GM04503 (cell line): ENCODE measurements at places on chromosomes 7 and 10.
A peak's percentile ranks its signal among the peaks of the same experiment; 100 is the strongest.

DNA sequence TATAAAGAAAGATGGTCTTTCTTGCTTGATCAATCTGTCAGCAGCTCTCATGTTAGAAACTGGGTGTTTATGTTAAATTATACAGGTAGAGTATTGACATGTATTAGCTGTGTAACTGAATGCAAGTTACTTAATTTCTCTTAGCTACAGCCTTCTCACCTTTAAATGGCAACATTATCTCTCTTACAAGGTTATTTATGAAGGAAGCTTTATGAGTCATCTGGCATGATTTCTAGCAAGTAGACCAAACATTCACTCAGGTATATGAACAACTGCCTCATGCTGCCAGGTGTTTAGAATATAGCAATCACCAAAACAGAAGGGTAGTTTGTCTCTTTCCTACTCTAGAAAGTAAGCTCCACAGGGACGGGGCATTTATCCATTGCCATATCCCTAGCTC lies 8.5 kb downstream of the ARL4A start:
- no peak for DNase-seq

- no peak for DNase-seq
These were observed 41.6 kb upstream of the CTBP2 start for GRCh38 chr10:125201791-125202622.

GRCh38 chr7:6379886-6380285 lies 67.9 kb downstream of the DAGLB start:
- no peak for DNase-seq

- no peak for DNase-seq
These were observed 231.1 kb upstream of the ADARB2 start for GRCh38 chr10:1968257-1969033.

DNA sequence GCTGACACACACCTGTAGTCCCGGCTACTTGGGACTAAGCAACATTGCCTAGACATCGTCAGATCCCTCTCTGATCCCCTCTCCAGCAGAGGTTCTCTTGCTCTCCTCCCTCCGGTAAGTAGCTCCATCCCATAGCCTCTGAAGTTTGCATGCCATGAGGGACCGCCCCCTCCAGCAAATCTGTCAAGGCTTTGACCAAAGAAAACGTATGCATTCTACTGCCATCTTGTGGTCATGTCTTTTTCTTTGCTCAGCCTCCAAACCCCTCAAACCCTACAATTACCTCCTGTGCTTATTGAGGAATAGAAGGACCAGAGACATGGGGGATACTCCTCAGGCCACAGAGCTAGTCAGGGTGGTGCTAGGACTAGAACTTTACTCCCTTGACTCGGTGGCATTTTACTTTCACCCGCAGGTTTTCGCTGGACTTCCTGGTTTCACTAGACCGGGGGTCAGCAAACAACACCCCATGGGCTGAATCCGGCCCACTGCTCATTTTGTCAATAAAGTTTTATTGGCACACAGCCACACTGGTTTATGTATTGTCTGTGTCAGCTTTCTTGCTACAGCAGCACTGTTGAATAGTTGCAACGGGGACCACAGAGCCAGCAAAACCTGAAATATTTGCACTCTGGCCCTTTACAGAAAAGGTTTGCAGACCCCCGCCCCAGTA lies 202.6 kb upstream of the FOXK1 start:
- DNase-seq = no peak

DNA sequence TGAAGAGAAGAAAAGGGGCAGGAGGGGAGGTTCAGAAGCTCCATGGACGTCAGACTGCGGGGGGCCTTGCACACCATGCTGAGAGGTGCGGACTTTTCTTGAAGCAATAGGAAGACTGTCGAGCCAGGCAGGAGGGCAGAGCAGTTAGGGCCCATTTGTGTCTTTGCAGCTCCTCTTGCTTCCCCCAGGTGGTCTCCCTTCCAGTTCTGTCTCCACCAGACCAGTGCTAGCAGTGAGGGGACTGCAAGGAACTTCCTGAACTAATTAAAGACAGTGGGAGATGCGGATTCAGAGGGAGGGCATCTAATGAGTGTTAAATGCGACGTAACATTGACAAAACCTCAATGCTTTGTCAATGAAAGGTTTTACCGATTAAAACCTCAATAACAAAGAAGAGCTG lies 225.4 kb downstream of the USP6NL start:
- no peak for DNase-seq

GRCh38 chr7:47185839-47186238 lies 396.1 kb downstream of the TNS3 start:
- no peak for DNase-seq

- DNase-seq = no peak
These were observed 162.4 kb upstream of the PPP2R2D start for GRCh38 chr10:131738396-131738735.

DNA sequence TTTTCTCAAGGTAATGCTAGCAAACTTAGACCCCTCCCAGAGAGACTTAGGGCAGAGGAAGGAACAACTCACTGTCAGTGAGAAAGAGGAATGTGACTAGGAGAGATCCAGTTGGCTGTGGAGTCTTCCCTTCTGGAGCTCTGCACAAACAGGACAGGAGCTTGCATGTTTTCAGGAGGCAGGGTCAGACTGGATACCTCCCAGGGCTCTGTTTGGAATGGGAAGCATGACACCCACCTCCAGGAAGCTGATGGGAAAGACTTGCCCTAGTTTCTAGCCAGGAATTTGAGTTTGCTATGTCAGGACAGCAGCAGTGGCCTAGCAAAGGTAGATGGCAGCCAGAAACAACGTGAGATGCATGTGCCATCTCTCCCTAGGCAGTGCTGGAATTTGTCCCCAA lies 40.6 kb downstream of the GHRHR start:
- DNase-seq = no peak

- DNase-seq = no peak
These were observed 95.6 kb downstream of the KMT2C start for GRCh38 chr7:152340161-152340560.

GRCh38 chr7:93148144-93148543 lies at the start of gene SAMD9L:
TSS of gene SAMD9L (minus strand) at chr7:93148385. CDS start at chr7:93135971, 12,414 bp downstream.
- DNase-seq = no peak

DNA sequence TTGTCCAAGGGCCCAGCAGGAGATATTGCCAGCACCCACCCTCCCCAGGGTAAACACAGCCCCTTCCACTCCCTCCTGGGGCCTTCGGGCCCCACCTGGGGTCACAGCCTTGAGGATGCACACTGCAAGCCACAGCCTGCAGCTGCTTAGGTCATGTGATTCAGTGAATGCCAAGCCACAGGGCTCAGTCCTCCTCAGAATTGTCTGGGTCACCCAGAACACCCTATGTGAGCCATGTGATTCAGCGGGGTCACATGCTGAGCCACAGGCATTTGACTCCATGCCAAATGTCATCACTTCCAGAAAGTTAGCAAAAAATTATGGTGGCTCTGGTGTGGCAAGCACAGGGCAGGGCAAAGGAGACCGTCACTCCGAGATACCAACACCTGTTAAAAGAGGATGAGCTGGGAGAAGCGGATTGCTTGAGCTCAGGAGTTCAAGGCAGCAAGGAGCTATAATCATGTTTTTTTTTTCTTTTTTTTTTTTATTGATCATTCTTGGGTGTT lies 17.2 kb upstream of the PSAP start:
- DNase-seq = no peak

DNA sequence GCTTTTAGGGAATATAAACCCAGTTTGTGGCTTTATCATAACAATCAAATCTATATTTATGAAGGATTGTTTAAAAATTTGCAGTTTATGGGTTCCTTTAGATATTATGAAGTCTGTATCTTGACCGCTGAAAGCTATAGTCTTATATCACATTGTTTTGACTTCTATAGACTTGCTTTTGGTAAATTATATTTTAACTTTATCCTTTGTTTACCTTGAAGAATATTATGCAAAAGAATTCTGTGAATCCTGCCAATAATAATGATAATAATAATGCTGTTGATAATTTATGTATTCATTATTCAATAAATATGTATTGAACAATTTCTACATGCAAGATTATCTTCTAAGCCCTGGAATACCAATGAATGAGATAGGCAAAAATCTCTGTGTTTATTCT lies 101.9 kb upstream of the MTPN start:
- DNase-seq = no peak

DNA sequence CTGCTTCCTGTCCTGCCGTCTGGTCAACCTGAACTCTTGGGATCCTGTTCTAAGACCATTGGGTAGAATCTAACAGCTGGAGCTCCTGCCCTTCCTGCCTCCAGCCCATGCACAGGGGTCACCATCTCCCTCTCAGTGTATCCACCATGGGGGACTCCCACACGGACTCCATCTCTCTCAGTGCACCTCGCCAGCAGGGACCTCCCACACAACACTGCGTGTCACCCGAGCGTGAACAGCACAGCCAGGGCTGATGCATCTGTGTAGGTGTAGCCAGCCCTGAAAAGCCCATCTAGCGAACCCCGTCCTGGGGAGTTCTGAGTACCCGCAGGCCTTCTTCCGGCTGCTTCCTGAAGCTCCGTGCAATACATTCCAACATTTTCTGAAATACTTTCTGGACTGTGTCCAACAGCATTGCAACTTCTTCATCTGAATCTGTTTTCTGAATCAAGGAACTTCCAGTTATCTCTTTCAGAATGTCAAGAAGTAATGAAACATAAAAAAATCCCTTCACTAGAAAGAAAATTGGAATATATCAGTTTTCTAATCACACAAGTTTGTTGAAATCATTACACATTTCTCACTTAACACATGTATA lies 52.5 kb downstream of the NCAPG2 start:
- no peak for DNase-seq

DNA sequence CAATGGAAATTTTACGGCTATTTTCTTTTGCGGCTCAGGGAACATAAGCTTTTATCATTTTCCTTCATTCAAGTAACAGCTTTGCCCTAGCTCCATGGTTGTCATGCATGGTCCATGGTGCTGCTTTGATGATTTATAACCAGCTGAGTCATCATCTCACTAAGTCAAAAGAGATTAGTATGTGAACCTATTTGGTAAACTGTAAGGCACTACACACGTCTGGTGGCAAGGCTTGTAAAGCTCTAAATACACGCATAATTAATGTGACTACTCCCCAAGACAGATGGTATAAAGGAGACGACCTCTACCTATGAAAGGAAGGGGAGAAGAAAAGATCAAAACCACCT lies 340.2 kb downstream of the KCNMA1 start:
- no peak for DNase-seq

DNA sequence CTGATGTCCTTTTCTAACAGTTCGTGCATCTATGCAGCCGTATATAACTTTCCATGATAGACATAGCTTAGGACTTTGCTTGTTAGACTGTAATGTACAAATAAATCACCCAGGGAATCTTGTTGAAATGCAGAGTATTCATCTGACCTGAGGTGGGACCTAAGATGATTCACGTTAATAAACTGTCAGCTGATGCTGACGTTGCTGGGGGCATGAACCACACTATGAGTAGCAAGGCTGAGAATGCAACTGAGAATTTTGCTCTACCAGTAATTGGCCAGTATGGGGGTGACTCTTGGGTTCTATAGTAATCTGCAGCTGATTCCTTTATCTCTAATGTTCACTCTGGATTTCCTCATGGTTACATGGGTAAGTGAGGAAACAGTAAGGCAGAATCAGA lies 130.1 kb upstream of the MALRD1 start:
- DNase-seq = no peak

GRCh38 chr10:4758256-4758655 lies 67.8 kb upstream of the AKR1E2 start:
- DNase-seq = no peak

GRCh38 chr10:130750441-130750840 lies 561.1 kb downstream of the TCERG1L start:
- DNase-seq = no peak

- DNase-seq = no peak
These were observed 7.7 kb upstream of the NDST2 start for GRCh38 chr10:73819081-73819480.

DNA sequence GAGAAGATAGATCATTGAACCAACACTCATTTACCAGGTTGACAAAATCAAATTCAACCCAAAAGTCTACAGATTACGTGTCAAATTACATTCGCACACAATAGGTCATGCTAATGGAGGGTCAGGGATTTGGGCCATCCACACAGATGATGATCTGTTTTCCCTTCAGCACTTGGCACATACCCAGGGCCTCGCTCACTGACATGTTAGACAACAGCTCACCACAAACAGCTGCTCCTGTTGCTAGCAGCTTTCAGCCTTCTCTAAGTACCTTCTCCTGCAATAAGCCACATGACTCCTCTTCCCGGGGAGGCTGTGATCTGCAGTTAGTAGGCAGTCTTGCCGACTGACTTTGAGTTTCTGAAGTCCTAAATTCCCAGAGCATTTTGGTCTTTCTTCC lies 18.4 kb downstream of the NKX2-3 start:
- peak; percentile 21 for DNase-seq

- DNase-seq = no peak
These were observed 29.5 kb downstream of the PAXIP1 start for GRCh38 chr7:154973381-154973780.

DNA sequence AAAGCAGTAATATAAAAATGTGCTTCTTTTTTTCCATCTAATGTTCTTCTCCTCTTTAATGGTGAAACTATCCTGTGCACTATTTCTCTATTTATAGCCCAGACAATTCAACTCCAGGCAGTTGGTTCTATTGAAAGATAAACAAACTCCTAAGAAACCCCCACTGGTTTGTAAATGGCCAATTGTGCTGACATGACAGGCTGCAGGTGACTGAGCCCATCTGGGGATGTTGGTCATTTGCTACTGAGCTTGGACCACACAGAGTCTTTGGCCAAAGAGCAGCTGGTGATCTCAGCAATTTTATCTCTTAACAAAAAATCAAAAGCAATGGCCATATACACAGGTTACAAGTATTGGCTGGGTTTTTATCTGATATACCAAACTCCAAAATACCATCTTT lies 631.8 kb upstream of the CELF2 start:
- no peak for DNase-seq

DNA sequence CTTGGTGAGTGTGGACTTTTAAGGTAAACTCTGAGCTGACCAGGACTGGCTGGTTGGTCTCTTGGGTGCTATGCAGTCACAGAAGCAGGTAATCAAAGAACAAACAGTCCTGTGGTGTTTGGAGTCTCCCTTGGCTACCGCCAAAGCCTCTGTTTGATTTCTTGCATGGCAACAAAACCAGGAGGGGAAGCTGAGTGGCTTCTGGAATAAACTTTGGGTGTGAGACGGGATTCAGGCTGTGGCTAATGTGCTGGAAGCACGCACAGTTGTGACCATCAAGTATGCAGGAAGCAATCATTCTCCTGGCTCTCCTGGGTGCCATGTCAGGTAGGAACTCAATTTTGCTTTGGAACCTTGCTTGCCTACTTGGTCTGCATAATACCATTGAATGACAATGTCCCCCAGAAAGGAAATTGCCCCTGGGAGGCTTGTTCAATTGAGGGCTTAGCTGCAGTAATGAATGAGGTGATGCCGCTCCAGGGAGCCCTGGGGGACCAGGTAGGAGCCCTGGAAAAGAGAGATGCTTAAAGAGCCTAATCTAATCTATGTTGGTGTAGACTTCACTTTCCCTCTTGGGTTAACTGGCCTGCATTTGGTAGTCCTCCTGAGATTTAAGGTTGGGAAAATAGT lies at the start of gene CDHR3:
Gene CDHR3, plus strand, starts transcription at position 227 of the 630 bp plus-strand sequence. Its CDS starts 55 bp downstream, at position 282.
- no peak for DNase-seq

- DNase-seq = no peak
These were observed 75.2 kb downstream of the RNLS start for GRCh38 chr10:88507826-88508453.
